ENCODE measurements at places on chromosomes 12 and 14.

GRCh38 chr12:116087962-116088361 is 189.5 kb downstream of the MED13L start:
- no peak for DNase-seq

DNA sequence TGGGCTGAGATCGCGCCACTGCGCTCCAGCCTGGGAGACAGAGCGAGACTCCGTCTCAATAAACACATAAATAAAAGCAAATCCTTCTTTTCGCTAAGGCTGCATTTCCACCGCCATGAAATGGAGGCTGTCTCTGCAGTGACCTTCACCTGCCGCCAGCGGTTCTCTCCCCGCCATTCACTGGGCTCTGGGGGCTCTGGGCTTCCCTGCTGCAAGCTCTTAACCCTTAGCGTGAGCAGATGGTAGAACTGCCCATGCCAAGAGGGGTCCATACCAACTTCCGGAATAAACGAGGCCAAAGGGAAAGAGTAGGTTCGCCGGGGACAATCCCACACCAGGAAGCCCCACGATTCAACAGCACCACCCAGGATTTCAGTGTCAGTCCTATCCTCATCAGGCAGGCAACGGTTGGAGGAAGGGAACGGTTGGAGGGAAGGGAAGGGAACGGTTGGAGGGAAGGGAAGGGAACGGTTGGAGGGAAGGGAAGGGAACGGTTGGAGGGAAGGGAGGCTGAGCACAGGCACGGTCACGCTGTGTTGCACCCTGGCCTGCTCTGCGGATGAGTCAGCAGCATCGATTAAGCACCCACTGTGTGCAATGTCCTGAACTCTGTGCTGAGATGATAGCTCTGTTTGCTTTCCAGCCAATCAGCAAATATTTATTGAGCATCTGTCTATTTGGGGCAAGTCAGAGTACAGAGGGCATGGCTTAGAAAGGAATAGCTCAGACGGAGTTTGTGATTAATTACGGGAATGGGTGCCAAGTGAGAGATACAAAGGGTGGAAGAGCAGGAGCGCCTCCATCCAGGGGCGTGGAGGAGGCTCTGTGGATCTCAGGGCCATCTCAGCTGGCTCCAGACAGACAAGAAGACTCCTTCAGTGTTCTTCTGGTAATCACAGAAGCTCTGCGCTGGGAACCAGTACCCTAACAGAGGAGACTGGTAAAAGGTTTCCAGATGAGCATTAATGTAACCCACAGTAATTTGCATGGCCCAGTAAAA is 77.9 kb downstream of the NINJ2 start:
- DNase-seq: no peak

- no peak for DNase-seq
Measured at GRCh38 chr12:46677749-46678148, 148.0 kb downstream of the SLC38A4 start.

GRCh38 chr12:34339922-34340321 is 317.6 kb downstream of the ALG10 start:
- DNase-seq: no peak

DNA sequence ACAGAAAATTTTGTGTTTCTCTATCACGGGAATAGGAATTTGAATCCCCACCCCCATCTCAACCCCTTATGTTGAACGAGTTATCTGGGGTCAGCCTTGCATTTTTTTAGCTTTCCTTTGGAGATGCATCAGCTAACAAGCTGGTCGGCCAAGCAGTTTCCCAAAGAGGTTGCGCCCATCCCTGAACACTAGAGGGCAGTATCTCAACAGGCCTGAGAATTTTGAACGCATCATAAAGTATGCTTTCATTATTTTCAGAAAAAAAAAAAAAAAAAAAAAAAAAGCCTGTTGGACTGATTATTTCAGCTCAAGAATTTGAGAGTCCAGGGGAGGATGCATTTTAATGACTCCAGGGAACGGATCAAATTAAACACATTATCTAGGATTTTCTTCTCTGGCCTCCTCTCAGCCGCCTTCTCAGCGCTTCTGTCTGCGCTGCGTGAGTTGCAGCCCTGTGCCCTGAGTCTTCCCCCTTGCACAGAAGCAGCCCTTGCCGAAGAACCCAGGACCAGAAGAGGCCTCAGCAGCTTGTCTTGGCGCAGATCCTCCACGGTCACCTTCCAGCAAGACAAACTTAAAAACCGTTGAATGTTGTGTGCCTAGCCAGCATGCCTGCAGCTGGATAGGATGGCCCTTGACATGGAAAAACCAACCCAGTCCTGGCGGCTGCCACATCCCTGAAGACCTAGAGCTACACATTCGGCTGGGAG is 76.6 kb upstream of the GZMB start:
- DNase-seq: peak; percentile 7

DNA sequence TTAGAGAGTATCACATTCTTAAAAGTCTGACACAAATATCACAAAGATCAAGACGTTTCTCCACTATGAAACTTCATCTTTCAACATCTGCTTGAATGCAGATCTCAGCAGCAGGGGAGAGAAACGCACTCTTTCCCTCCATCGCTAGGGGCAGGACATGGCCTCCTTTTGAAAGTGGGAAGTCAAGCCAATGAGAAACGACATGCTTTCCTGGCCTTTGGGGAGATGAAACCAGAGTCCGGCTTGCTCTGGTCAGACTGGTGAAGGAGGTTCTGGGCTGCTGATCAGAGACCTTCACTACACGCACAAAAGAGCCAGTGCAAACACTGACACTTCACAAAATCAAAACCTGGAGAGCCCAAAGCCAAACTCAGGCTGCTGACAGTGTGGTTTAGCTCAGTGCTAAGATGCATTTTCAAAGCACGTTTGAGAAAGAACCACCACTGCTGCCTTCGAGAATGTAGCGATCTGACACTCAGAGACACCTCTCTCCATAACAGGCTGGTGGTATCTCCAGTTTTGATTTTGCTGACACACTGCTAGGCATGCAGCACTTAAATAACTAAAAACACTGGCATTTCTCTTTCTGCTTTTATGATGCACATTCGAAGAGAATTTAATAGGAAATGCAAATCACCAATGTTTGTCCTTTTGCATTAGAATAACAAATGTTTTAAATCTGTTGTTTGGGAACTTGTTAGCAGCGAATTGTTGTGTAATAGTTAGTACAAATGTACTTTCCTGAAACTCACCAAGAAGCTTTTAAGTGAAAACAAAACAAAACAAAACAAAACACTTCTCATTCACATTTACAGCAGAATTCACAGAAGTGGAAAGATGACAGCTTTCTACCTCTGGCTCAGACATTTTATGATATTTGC is 93.9 kb upstream of the OVCH1 start:
- no peak for DNase-seq

GRCh38 chr12:115210533-115211252 is 526.7 kb upstream of the TBX3 start:
- no peak for DNase-seq

- no peak for DNase-seq
Measured at GRCh38 chr12:45666396-45666795, 63.1 kb upstream of the ARID2 start.

All from activated naive CD8-positive, alpha-beta T cell treated with anti-CD3 and anti-CD28 coated beads, Interleukin-2, amount 50 U/mL, for 16 hours (primary cell).